CD8-positive, alpha-beta memory T cell (primary cell): ENCODE measurements at places on chromosomes 5 and 9.

DNA sequence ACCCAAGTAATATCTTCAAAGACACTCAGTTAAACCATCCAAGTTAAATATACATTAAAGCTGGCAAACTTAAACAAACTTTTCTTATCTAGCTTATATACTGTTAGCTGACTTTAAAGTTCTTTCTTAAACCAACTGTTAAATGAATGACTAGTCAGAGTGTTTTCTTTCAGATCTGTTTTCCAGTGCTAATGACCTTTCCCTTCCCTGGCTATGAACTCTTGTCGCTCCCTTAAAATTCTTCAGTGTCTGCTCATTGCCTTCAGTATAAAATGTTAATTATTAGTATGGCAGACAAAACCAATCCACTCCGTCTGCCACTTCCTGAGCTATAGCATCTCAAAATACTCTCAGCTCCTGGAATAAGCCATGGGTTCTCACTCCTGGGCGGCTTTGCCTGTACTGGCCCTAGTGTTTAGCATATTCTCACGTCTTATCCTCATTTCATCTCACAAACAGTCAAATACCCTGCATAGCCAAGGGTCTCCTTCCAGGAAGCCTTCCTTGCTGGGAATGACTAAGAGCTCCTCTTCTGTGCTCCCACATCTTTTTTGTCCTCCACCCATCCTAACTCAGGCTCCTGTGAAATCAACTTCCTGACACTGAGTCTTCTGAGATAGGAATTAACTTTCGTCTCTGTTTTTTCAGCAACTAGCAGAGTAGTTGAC lies 87.7 kb downstream of the VCAN start:
- DNase-seq, result no peak

DNA sequence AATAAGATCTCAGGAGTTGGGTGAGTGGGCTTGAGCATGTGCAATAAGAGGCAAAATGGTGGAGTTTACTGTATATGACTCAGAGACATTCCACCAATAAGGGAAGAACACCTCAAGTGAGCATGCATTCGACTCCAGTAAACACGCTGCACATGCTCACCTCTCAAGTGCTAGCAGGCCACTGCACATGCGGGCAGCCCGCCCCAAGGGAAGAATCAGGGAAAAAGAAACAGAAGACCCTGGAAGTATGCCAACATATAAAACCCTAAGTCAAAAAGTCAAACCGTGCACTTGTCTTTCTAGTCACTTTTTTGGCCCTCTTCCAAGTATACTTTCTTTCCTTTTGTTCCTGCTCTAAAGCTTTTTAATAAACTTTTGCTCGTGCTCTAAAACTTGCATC lies 245.3 kb upstream of the RASA1 start:
- no peak for DNase-seq

DNA sequence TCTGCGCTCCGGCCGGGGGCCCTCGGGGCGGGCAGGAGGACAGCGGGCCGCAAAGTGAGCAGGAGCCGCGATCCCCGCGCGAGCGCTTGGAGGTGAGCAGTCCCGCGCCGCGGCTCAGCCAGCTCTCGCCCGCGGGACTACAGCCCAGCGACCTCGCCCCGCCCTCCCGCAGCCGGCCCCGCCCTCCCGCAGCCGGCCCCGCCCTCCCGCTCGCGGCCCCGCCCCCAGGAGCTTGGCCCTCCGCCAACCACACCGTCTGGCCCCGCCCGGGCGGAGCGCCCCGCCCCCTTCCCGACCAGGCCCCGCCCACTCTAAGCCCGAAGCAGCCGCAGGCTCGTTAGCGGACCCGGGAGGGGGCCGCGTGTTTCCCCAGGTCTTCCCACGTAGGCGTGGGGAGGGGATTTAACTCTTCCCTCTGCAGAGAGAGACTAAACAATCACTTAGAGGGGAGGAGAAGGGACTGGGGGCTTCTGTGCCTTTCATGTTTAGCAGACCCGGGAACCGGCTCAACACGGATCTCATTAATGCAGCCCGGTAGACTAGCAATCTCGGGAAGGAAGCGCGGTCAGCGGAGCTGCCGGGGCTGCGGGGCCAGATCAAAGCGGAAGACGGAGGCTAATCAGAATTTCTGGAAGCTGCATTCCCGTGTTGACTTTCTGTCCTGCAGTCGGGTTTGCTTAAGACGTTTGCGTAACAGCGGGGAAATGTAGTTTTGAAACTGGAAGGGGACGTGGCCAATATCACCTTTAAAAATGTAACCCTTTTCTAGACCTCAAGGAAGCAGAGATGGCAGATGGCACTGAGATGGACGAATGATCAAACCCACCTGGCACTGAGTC lies at the start of gene MYO10:
TSS of gene MYO10 (minus strand) at position 139 of the 839 bp plus-strand sequence. CDS start 480 bp downstream, outside the sequence.
- peak; percentile 1 for DNase-seq

DNA sequence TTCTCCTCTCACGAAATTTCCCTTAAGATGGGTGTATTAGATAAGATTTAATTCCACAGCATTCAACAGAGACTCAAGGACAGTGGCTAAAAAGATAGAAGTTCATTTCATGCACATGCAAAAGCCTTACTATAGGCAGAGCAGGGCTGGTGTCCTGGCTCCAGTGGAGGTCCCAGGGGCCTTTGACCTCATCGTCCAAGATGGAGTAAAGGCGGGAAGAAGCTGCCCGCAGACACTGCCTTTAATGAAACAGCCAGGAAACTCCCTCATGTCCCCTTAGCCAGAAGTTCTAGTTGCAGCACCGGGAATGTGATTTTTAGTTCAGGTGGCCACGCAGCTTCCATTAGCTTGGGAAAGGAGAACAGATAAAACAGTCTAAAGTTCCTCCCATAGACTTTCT lies 190.3 kb downstream of the TLE4 start:
- DNase-seq, result no peak

DNA sequence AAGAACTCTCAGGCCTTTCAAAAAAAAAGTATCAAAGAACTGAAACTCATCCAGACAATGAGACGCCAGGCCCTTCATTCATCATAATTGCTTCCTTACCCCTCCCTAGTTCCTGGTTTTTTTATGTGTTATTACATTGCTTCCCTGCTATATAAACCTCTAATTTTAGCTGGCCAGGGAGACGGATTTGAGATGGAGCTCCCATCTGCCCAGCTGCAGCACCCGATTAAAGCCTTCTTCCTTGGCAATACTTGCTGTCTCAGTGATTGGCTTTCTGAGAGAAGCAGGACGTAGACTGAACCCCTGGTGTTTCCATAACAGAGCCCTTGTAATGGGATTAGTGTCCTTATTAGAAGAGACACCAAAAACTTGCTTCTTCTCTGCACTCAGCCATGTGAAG lies 62.4 kb downstream of the BARX1 start:
- no peak for DNase-seq

DNA sequence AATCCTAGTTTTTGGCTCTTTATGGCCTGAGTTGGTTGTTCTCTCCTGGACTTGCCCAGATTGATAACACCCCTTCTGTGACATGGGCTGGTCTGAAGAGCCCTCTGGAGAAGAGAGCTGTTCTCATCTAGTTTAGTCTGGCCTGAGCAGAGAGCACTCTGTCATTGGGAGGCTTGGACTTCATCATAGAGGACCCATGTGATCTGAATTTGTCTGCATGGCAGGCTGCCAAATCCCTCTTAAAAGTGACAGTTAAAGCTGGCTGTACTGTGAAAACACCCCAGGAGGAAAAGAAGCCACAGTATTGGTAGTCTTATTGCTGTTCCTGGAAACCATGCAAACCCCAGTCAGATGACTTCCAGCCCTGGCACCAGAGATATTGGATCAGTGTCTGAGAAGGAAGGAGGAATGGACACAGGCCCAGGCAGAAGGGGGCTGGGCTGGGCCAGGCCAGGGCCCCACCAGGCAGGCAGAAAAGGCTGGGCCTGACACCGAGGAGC lies 3.7 kb upstream of the WDR31 start:
- DNase-seq, result no peak
